ENCODE measurements at places on chromosomes 11 and 22. TPM values are rescaled to one million over a fixed set of nuclear protein-coding genes. Genes with fewer than 3 reads are reported as not detected.
A peak's percentile ranks its signal among the peaks of the same experiment; 100 is the strongest.

Gene TEX54
- not detected for total RNA-seq

Gene TRIM48
- total RNA-seq, result not detected

Gene OR51E2
- not detected for total RNA-seq

- DNase-seq, result no peak
Observed at GRCh38 chr11:35783809-35784208, 121.2 kb downstream of the TRIM44 start.

Gene HTATIP2
- 51.3 TPM for total RNA-seq

GRCh38 chr11:124475265-124475664, 29.8 kb upstream of the OR8B8 start:
- no peak for DNase-seq

GRCh38 chr22:35950262-35950661, 78.4 kb downstream of the RBFOX2 start:
- no peak for DNase-seq

GRCh38 chr11:103883856-103884255, 152.6 kb upstream of the DDI1 start:
- DNase-seq, result no peak

Gene TRIM77
- not detected for total RNA-seq

DNA sequence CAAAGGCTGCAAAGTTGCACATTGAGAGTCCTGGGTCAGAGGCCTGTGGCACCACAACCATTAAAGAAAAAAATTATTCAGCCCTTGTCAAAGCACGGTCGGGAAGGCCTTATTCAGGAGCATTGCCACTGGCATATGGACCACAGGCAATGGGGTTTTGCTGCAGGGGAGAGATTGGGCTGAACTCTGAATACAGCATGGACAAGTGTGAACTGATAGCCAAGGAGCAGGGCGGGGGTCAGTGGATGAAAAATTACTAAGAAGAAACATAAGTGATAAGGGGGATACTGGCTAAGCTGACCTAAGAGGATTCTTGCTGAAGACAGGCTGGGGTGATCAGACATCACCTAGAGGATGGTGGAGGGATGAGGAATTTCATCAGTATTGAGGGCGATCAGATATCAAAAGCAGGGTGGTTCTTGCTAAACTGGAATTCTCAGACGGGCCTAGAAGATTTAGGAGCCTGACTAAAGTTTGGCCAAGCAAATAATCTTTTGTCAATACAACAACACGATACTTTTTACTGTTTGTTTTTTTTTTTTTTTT, 3.3 kb upstream of the DGCR8 start:
- DNase-seq, result no peak

Gene FLRT1
- total RNA-seq, result 0.16 TPM

- no peak for DNase-seq
Observed at GRCh38 chr11:18063862-18064434, 17.9 kb upstream of the TPH1 start.

- peak; percentile 91 for DNase-seq
Observed at GRCh38 chr22:37330200-37331033, 48.1 kb downstream of the CYTH4 start.

GRCh38 chr11:35663408-35663702, 780 bp downstream of the TRIM44 start:
- DNase-seq, result no peak

- peak; percentile 9 for DNase-seq
Observed at GRCh38 chr11:2698386-2699184, 1.2 kb downstream of the KCNQ1OT1 start.

DNA sequence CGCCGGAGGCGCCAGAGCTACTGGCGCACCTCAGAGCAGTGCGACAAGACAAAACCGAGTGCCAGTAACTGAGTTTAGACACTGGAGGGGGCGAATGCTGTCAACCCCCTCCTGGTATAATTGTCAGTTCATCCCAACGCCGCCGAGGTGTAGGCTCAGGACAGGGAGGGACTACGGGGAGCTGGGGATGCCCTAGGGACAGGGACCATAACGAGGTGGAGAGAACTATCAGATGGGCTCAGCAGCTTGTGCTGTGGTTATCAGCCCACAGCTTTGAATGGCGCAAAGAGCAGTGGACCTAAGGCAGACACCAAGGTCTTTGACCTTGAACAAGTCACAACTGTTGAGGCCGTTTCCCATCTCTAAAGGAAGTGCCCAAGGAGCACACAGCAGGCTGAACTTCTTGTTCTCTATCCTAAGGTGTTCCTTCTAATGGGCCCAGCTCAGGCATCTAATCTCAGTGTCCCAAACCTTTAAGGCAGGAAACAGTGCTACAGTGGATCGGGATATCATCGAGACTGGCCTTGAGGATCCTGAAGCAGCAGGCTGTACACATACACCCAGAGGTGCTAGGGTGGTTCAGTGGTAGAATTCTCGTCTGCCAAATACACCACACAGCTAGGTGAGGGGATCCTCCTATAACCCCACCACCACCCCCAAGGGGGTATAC, 958 bp upstream of the TUT1 start:
- no peak for DNase-seq

- DNase-seq, result peak; percentile 34
Observed at GRCh38 chr11:96155627-96156378, 187.2 kb downstream of the MAML2 start.

DNA sequence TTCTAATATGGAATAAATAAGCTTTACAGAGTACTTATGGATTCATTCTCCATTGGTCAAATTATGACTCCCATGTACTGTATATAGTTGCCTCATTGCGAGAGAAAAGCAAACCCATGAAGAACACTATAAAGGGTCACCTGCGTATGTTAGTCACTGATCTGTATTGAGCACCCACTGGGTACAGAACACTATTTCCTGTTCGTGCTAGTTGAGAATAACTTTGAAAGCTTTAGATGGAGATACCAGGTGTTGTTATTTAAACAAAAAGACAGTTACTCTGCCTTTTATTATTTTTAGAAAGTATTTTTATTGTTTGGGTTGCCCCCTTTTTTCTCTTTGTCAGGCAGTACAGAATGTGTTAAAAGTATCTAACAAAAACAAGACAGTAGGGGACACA, 79.9 kb downstream of the DEUP1 start:
- no peak for DNase-seq

DNA sequence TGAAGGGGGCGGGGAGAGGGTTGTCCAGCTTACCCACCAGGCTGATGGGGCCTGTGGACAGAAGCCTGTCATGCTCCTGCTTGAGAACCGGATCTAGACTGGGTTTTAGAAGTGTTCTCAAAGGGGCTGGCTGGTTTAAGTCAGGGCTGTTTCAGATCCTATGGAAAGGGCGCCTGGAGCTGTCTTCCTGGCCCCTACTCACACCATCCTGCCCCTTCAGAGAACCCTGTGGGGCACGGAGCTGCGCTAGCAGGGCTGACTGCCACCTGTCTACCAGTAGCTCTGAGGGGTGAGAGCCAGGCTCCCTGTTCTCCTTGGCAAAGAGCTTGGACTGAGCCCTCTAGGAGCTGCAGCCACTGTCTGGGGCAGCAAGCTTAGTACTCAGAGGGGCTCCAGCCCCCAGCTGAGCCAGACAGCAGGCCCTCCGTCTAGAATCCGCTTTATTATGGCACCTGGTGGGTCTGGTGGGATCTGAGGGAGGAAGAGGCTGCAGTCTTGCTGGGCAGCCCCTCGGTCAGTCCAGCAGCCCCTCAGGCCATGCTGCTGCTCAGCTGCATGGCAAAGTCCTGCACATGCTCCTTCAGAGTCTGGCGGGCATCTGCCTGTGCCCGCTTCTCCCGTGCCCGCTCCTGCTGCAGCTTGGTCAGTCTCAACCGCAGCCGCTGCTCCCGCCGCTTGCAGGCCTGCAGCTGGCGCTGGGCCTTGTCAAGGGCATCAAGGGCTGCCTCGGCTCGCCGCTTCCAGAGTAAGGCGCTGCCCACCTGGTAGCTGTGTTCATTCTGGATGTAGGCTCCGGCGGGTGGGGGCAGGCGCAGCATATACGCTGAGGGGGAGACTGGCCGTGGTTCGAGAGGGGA, 2.3 kb downstream of the THAP7 start:
- no peak for DNase-seq

Gene JHY
- total RNA-seq, result 1.4 TPM

DNA sequence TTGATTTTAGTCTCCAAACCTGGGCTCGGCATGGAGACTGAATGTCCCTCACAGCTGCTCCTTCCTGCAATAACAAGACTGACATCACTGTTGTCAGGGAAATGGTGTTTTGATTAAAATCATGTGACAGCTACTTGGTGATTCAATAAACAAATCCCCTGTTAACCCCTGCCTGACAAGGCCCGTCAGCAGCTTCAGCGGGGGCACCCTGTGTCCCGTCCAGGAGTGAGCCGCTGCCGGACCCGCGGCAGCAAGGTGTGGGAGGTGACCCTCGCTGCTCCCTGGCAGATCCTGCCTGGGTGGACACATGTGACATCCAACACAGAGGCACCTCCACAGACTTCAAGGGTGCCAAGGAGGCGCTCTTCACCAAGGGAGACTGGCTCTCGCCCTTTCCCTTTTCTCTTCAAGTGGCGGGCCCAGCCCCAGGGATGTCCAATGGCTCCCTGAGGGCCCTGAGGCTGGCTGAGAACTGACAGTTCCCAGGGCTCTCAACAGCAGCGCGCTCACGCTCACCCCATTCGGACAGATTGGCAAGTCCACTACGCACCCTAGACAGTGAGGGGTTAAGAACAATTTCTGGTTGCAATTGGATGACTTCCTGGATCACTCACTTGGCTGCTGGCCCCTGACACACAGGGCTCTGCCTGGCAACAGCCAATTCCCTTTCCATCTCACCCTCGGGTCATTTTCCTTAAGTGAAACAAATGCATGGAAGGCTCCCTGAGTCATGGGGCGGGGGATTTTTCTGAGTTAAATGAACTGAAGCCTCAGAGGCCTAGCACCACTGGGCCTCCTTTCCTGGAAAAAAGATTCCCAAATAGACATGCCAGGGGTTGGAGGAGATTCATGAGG, 30.7 kb downstream of the PPP2R1B start:
- DNase-seq, result no peak

DNA sequence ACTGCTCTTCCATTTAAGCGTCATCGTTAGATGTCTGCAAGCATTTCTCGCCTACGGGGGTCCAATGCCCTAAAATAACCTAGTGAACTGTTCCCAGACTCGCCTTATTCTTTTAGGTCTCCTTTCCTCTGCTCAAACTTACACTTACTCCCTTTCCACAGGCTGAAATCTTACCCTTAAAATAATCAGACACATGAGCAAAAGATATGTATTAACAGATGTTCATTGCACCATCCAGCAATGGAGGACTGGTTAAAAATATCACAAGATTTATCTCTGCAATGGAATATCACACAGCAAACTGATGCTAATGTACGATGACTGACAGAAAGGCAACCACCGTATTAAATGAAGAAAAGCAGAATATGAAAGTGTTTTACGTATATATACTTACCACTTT, 1.6 kb upstream of the CSTF3 start:
- no peak for DNase-seq

- no peak for DNase-seq
Observed at GRCh38 chr11:87215236-87215635, 177.5 kb downstream of the TMEM135 start.

All from WTC11 (cell line).